ENCODE measurements at places on chromosomes 13 and 19.

DNA sequence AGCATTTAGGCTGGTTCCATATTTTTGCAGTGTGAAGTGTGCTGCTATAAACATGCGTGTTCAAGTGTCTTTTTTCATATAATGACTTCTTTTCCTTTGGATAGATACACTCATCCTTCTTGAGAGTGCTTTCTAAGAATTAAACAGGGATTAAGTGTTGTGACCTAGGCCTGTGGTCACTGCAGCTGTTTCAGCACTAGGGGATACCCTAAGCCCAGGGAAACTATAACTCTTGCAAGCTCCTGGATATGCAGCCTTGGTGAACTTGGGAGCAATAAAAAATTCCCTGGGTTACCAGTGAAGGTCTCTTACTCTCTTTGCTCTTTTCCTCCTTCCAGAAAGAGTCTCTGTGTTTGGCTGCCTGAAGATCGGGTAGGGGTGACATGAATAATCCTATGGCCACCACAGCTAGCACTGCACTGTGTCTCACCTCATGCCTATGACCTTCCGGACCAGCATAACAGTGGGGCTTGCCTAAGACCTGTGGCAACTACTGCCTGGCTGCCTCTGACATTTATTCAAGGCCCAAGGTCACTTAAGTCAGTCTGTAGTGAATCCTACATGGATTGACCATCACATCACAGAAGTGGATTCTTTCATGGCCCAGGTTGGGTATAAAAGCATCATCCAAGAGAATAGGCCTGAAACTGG lies 799.7 kb downstream of the DACH1 start:
- DNase-seq: no peak

DNA sequence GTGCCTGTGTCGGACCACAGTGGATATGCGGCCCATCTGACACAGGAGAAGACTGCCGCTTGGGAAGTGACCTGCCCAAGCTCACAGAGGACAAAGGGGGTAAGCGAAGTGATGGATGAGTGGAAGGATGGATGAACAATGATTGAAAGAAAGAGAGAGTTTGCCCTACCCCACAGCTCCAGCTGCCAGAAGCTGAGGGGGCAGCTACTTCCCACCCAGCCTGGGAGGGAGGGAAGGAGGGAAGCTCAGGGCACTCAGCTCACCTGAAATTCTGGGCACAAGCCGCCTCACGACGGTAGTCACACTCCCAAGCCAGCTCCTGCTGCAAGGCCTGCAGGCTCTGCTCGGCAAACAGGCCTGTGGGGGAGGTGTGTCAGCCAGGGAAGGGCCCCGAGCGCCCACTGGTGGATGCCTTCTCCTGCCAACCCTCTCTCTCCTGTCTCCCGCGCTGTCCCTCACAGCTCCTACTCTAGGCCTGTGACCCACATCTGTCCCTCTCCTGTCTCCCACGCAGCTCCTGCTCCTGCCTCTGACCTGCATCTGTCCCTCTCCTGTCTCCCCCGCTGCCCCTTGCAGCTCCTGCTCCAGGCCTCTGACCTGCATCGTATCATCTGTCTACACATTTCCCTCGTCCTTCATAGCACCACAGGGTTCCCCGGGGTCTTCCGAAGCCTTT lies 12.0 kb upstream of the NUMBL start:
- no peak for DNase-seq

DNA sequence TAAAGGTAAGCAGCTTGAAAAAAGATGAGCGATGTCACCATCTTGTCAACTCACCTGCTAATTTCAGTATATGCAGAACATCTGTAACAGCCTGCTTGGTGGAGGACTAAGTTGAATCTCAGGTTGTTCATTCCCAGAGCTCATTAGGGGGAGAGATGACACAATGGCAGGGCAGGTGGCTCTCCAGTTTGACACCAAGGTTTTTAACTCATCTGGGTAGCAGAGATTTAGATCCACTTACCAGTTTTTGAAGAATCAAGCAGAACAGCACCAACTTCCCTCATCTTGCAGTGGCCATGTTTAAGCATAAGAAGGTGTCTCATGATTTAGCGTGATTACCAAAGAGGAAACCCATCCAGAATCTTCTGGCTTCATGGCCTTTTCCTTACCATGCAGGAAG lies 168.3 kb downstream of the TSHZ3 start:
- no peak for DNase-seq

GRCh38 chr13:47904241-47904640 lies 96.8 kb downstream of the SUCLA2 start:
- no peak for DNase-seq

- DNase-seq: no peak
These were observed 64.2 kb downstream of the LNX2 start for GRCh38 chr13:27556109-27556508.

Data from RWPE2 (cell line).